ENCODE measurements at places on chromosomes 4 and X.

DNA sequence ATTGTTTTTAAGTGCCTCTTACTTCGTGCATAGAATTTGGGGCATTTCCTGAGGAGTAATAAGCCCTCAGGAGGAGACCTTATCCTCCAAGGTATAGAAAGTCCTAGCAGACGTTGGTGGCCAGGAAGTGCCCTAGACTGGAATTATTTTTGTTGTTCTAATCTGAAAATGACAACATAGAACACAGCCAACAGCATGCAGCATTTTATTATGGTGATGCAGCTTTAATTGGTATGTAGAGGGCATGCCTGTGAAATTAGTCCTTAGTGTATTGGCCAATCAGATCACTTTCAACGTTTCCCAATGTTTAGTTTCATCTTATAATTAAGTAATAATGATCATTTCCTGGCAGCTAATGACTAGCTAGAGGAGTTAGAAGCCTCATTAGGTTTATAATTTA lies 199.2 kb downstream of the SHROOM3 start:
- no peak for DNase-seq

DNA sequence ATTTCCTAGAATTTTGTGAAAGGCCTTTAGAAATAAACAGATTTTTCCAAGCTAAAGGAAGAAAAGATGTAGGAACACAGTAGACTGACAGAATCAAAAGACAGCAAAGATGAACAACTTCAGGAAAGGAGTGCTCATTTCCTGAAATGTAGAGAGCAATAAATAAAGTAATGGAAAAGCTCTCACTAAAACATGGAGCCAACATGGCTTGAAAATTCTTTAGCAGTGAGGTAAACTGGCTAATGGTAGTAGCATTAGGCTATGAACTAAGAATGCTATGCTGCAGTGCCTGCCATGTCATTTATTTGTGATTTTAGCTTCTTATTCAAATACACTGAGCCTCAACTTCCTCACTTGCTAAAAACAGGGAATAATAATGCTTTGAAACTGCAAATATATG lies 108.7 kb downstream of the IQCM start:
- no peak for DNase-seq

DNA sequence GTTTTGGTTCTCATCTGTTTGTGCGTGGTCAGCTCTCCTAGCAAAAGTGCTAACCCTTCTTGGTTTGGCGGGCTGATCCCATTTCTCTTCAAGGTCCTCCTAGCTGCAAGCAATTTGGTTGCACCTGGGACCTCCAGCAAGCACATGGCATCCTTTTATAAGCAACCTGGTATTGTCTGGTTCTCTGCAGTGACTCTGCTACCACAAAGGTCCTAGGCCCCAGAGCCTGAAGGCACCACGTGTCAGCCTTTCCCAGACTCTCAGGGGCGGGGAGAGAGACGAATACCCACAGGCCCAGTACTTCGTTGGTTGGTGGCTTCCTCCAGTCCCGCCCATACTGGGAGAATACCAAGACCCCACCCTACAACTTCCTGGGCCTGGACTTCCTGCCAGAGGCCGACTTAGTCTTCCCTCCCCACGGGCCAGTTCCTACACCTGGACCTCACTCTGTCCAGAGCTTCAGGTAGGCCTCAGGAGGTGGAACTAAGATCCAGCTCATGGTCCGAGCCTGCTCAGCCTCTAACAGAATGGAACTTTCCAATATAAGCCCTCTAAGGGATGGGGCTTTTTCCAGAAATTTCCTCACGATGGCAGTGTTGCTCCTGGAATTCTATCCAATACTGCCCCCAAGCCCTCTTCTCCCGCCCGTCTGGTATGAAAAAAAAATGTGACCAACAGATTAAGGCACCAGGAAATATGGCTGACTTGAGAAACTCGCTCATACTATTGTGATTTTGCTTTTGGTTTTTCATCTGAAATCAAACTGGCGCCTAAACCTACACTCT lies 192.5 kb upstream of the STK26 start:
- peak; percentile 75 for DNase-seq

GRCh38 chr4:163649557-163650091 lies 155.1 kb downstream of the TMA16 start:
- DNase-seq: no peak

DNA sequence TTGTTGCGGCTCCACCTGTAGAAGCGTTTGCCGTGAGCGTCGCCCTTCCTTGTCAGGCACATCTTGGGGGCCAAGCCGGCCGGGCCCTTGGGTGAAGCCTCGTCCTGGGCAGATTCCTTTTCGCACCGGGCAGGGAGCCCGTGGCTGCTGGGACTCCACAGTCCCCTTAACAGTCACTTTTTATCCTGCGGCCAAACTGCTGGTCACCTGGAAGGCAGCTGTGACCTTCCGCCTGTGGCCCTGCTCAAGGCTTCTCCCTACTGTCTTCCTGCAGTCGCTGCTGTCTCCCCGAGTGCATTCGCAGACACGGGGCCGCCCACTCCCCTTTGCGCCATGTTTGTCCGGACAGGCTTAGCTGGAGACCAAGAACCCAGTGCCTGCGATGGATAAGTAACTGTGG lies 55.0 kb downstream of the PCGF3 start:
- DNase-seq: no peak

All from AML-193 (cell line).